Bronchial epithelial cell (primary cell): ENCODE measurements at places on chromosomes 5 and 9. TPM values are rescaled to one million over a fixed set of nuclear protein-coding genes. Genes with fewer than 3 reads are reported as not detected.
A peak's percentile ranks its signal among the peaks of the same experiment; 100 is the strongest.

DNA sequence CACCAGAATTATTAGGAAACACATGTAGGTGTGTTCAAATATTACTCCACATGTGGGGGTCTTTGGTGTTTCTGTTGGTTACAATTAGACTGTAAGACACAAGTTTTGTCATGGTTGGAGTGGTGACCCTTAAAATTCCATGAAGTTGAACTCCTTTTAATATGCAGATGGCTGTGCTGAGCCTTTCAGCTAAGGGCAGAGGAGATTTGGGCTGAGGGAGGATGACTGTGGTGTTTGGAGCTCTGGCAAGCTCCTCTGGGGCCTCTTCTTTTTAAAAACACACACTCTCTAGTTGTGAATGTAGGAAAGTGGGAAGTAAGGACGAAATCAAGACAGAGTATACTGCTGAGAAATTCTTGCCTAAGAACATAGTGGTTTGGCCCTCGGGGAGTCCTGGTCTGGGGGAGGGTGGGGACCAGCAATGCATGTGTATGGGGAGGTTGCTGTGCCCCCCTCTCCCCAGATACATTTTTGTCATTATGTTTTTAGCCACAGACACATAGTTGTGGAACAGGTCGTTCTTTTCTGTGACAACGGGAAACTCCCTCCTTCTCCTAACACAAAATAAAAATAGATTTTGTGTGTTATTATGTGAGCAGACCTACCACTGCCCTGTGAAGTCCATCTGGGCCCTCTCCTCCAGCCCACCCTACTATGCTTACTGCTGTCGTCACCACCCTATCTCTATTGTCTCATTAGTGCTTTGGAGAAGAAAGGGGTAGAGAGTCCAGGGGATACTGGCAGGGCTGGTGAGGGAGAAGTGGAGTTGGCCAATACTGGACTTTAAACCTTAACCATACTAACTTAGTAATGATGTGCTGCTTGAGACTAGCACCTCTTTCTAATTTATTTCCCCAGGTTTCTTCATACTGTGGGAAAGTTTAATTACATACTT lies 10.0 kb downstream of the SMARCA2 start:
- no peak for DNase-seq

DNA sequence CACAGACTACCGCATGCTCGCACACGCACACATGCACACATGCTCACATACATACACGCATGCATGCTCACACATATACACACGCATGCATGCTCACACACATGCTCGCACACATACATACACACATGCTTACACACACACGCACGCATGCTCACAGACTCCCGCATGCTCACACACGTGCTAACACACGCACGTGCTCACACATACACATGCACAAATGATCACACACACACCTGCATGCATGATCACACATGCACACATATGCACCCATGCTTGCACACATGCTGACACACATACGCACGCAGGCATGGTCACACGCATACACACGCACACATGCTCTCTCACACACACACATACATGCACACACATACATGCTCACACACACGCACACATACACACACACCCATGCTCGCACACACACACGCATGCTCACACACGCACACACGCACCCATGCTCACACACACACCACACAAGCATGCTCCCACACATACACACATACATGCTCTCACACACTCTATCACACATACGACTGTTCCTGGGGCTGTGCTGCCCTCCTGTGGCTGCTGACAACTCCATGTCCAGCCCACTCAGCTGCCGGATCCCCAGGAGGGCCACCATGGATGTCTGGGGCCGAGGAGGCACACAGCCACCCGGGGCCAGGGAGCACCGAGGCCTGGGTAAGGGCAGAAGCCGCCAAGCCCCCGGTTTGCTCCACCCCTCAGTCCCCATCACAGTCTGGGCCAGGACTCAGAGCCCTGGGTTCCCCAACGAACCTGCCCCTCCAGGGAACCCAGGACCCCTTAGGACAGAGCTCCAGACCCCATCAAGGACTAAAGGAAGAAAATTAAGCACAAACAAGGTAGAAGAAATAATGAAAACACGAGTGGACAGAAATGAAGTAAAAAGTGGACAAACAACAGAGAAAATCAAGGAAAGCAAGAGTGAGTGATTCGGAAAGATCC lies 31.4 kb upstream of the EGFL7 start:
- DNase-seq = peak; percentile 59

Gene FANCG
- 7.6 and 9.7 TPM in 2 replicates for total RNA-seq

GRCh38 chr5:177128551-177128981 lies 5.0 kb upstream of the NSD1 start:
- peak; percentile 29 for DNase-seq

Gene DMRTA1
- total RNA-seq = 3.9 and 5.6 TPM in 2 replicates

- DNase-seq = no peak
Measured at GRCh38 chr5:119063579-119064379, 7.1 kb upstream of the DMXL1 start.

GRCh38 chr5:150168864-150169263 lies 2.3 kb downstream of the CDX1 start:
- DNase-seq = no peak

- DNase-seq = peak; percentile 50
Measured at GRCh38 chr5:126865299-126865698, 88.4 kb downstream of the LMNB1 start.

DNA sequence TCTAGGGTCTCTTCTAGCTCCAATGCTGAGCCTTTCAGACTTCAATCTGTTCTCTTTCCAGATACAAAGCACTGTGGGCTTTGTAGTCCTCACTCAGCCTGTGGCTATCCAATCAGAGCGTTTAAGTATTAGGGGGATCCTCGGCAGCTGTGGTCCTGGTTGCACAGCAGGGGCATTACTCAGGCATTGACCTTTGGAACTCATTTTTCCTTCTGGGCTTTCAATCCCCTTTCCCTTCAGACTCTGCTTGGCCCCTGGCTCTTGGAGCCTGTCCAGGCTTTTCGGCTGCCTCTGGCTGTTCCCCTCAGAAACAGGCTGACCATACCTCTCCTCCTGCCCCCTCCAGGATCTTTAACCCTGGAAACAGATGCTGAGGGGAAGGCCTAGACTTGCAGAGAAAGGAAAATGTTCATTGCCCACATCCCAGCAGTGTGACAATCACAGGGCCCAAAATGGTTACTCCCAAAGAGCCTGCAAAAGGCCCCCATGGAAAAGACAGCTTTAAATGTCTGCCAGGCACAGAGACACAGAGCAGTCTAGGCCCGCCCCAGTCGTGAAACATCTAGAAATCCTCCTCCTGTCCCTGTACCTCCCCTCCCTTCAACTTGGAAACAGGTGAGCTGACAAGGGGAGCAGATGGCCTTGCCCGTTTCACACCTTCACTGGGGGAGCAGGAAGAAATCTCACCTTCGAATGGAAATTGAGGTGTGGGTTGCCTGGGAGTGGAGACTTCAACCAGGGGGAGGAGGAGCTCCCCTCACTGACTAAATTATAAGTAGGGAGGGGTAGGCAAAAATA lies 13.7 kb downstream of the C1QTNF2 start:
- no peak for DNase-seq

GRCh38 chr9:113807173-113808061 lies 68.7 kb upstream of the ZNF618 start:
- DNase-seq = peak; percentile 59

Gene SPATA31C2
- total RNA-seq = not detected in 2 replicates

DNA sequence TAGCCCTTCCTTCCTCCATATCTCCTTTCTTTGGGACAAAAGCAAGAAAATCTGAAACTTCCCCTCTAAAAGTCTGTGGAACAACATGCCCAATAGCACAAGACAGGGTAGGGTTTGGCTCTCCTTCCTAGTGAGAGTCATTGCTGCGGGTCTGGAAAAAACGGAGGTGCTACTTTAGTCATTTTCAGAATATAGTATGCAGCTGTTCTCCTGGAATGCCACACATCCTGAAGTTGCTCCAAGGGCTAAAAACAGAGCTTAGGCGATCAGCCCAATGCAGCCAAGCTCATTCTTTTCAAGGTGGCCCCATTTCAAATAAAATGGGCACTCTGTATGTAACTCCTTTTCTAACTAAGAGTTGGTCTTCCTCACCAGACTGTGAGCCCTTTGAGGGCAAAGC lies 39.5 kb upstream of the MYOT start:
- DNase-seq = no peak

GRCh38 chr5:322281-322941 lies 897 bp downstream of the AHRR start:
- no peak for DNase-seq

- peak; percentile 26 for DNase-seq
Measured at GRCh38 chr5:154312576-154312975, 122.0 kb downstream of the GALNT10 start.

DNA sequence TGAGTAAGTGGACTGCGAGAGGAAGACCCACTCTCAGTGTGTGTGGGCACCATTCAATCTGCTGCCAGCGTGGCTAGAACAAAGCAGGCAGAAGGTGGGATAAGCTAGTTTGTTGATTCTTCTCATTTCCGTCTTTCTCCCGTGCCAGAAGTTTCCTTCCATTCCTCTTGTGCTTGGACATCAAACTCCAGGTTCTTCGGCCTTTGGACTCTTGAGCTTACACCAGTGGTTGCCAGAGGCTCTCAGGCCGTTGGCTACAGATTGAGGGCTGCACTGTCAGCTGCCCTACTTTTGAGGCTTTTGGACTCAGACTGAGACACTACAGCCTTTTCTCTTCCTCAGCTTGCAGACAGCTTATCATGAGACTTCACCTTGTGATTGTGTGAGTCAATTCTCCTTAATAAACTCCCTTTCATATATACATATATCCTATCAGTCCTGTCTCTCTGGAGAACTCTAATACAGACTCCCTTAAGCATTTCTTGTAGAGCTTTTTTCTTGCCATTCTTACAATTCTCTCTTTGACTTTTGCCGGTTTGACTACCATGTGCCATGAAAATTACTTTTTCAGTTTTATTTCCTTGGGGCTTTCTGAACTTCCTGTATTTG lies 494.9 kb downstream of the PRR16 start:
- no peak for DNase-seq

DNA sequence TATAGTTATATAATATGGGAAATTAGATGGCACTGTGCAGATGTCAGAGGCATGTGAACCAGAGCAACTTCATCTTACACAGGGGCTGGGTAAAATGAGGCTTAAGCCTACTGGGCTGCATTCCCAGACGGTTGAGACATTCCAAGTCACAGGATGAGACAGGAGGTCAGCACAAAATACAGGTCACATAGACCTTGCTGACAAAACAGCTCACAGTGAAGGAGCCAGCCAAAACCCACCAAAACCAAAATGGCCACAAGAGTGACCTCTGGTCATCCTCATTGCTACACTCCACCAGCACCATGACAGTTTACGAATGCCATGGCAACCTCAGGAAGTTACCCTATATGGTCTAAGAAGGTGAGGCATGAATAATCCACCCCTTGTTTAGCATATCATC lies 479.4 kb downstream of the TLR4 start:
- no peak for DNase-seq

GRCh38 chr9:110126986-110127864 lies 80.7 kb downstream of the C9orf152 start:
- DNase-seq = no peak

- peak; percentile 52 for DNase-seq
Measured at GRCh38 chr5:141476132-141476911, 556 bp downstream of the PCDHGC3 start.

- DNase-seq = no peak
Measured at GRCh38 chr9:4463824-4464223, 26.4 kb upstream of the SLC1A1 start.

- no peak for DNase-seq
Measured at GRCh38 chr9:122656378-122656777, 1.0 kb downstream of the OR1B1 start.

DNA sequence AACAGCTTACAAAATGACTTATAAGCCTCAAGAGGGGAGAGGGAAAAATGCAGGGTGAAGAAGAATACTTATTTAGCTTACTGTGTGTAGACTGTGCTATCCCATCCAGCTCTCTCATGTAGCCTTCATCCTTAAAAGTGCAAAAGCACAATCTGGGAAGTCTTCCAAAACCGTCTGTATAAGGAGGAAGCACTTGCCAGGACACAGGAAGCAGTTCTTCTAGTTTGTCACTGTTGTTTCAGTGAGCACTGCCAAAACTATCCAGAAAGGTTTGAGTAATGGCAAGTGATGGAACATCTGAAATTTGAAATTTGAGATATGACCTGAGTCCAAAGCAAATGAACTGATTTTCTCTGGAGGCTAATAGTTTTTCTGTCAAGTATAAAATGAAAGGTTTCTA lies 140.8 kb upstream of the ISL1 start:
- DNase-seq = peak; percentile 19

DNA sequence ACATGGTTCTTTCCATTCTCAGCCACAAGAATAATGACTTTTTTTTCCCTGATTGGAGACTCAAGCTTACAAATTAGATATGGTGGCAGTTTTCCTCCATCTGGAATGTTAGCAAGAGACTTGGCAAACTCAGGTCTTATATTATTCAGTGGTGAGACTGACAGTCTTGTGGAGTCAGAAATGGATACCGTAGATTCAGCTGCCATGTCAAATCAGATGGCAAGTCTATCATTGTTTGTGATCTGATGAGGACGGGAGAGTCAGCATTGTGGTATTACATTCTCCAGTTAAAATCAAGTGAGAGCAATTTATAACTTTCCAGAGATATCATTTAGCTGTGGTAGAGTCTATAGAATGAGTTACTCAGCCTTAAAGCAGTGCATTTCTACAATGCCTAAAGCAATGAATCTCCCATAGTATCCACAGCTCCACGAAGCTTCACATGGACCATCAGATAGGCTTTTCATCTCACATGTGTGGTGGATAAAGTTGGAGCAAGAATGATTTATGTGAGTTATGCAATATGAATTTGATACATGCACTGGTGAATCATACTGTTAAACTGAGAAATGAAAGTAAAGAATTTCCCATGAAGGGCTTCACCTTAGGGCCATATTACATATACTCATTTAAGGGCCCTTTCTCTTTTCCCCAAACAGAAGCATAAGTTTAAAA lies 430.6 kb downstream of the ZNF608 start:
- DNase-seq = peak; percentile 78

DNA sequence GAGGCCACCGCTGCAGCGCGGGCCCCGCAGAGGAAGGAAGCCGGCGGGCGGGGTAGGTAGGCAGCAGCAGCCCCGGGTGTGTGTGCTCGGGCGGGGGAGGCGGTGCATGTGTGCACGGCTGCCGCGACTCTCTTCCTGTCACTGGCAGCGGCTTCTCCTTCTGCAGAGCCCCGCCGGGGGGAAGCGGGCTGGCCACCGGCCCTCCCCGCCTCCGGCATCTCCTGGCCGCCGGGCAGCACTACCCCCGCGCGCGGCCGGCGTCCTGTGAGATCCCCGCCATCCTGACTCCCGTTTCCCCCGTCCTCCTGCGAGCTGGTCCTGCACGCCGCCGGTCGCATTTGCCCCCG lies 315 bp downstream of the PIK3R1 start:
- DNase-seq = no peak

- no peak for DNase-seq
Measured at GRCh38 chr9:81650586-81651515, 38.5 kb downstream of the TLE1 start.

DNA sequence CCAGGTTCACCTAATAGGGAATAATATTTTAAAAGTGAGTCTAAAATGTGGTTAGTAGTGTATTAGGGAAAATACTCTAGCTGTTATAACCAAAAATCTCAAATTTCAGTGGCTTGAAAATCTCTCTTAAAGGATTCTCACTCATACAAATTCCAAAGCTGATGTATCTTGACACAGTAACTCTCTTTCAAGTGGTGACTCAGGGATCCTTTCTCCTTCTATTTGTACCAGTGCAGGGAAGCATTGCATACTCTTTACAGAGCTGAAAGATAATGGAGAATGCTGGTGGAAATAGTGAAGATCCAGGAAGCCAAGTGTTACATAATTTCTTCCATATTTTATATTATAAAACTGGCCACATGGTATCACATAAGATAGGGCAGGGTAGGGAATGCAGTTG lies 560.2 kb upstream of the CDH9 start:
- DNase-seq = peak; percentile 10

Gene CSF1R
- not detected in 2 replicates for total RNA-seq
